Body of pancreas (tissue), 4 donors: ENCODE measurements at places on chromosomes 7 and 10. TPM values are rescaled to one million over a fixed set of nuclear protein-coding genes. Genes with fewer than 3 reads are reported as not detected.

SLC29A4 gene
- 24.4 TPM for total RNA-seq

NUTM2D gene
- total RNA-seq: 6.5 TPM

RPA3 gene
- total RNA-seq: 0.66 TPM

GRCh38 chr7:28048694-28049093 is 131.9 kb downstream of the JAZF1 start:
- DNase-seq: no peak

- DNase-seq: no peak
These were observed 118.0 kb downstream of the COBL start for GRCh38 chr7:51198654-51199053.

- DNase-seq: no peak
These were observed 40.5 kb downstream of the NRBF2 start for GRCh38 chr10:63173468-63174232.

DNA sequence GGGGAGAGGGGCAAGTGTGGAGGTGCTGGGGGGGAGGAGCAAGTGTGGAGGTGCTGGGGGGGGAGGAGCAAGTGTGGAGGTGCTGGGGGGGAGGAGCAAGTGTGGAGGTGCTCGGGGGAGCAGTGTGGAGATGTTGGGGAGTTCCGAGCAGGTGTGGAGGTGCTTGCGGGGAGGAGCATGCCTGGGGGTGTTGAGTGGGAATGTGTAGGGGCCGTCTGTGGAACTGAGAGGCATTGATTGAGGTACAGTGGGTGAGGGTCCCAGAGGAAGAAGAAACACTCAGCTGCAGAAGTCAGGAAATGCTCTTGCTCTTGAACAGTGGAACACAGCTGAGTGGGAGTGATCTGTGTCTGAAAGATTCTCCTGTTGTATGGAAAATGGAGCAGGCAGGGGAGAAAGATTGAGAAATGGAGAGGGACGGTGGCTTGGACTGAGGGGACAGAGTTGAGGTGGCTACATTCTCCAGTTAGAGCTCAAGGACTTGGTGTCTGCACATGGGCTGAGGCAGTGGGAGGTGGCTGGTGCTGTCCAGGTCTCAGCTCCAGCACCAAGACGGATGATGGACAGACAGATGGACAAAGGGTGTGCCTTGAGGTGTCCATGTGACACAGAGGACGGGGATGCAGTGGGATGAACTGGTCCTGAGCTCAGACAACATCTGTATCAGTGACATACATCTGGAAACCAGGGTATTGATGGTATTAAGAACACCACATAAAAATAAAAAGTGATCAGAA is 25.2 kb upstream of the NCAPG2 start:
- no peak for DNase-seq

DNA sequence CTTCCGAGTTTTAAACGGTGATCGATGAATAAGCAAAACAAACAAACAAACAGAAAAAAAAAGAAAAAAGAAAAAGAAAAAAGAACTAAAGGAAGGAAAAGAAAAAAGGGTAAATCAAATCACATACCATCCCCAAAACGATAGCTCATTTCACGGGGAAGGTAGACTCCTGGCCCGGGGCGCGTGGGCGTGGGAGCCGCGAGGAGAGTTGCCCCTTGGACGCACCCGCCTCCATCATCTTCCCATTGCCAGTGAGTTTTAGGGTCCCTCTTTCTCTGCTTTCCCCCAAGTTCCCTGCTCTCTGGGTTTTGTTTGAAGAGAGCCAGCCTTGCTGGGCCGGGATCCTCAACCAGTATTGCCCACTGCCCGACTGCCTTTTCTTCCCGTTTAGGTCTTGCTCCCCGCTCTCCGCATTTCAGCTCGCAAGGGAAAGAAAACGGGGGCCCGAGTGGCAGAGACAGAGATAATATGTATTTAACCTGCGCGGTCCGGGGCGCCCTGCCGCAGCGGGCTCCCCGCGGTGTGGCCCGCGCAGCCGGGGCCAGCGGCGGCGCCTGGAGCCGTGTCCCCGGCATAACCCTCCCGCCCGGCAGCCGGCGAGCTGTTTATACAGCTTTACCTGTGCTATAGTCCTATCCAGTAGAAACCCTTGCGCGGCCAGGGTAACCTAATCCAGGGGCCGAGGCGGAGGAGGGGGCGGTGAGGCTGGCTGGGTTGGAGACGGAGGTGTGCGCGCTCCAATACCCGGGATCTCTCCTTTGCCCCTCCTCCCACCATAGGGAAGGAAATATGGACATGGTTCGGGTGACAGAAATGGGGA is 5.2 kb upstream of the GATA3 start:
- no peak for DNase-seq
